CD4-positive, alpha-beta T cell treated with Interleukin-12 subunit alpha and Interleukin-12 subunit beta, for 1 hour (primary cell): ENCODE measurements at places on chromosomes 4 and X.

DNA sequence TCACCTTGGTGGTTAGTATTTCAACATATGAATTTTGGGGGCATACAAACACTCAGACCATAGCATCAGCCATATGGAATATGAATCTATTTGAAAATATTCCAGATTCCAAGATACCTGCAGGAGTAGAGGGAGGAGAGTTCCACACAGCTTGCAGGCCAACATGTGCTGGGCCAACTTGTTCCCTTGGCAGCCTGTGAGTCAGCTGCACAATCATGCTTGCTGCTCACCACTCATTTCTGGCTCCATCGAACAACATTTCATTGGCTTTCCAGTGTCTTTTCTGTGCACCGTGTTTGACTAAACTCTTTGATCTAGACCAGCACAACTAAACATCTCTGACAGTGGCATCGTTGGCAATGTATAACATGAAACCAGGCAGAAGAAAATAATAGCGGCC lies 282.5 kb upstream of the RASGEF1B start:
- no peak for DNase-seq

GRCh38 chrX:7346021-7346420 lies 198.1 kb upstream of the PUDP start:
- no peak for DNase-seq

DNA sequence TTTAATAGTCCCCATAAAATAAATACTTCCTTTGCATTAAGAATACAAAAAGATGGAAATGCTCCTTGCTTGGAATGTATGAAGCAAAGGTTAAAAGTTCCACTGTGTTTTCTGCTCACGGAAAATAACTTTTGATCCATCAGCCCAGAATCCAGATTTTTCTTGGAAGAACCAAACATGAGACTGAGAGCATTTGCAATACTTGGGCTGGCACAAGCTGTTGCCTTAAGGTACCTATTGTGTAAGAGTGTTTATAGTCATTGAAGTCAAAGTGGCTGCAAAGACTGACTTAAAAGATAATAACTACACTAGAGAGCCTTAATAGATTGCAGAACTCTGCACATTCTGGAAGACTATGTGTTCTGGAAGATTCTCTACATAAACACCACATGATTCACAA lies 281.4 kb downstream of the RAB28 start:
- DNase-seq: no peak

DNA sequence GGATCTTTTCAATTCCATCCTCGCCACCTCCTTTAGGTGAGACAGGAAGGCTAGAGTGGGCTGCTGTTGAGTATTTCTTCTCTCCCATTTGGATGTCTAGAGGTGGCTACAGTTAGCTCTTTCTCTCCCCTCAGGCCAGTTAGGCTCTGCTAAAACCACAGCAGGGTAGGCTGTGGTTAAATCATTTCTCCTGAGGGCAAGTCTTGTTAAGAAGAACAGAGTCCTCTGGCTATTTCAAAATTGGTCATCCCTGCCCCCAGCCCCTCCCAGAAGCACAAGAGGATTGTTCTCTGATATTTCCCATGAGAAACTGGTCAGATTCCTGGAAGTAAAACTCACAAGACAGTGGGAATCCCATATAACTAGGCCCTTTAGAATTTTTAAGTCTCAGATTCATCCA lies 1359.5 kb downstream of the TECRL start:
- DNase-seq: no peak

- DNase-seq: no peak
These were observed 77.7 kb upstream of the DCAF8L1 start for GRCh38 chrX:28058901-28059300.
